ENCODE measurements at places on chromosomes 5 and 9.

GRCh38 chr5:178590141-178590923 is at the start of gene COL23A1:
COL23A1 (minus strand) TSS chr5:178590393.
- DNase-seq: peak; percentile 38

DNA sequence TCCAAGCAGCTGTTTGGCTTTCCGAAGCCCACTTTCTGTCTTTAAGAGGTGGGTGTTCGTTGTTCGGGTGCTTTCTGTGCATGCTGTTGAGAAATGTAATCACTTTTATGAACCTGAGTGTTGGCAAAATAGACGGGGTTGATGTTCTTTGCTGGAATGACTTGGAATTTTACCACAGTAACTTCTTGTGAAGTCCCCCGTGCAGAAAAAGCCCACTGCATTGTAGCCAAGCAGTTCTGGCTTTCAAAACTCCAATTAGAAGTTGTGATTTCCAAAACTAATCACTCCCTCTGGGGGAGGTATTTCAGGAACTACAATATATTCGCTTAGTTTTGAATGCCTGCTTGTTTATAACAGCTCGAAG is 111.1 kb downstream of the PAM start:
- no peak for DNase-seq

GRCh38 chr5:173890195-173890991 is 2.2 kb downstream of the CPEB4 start:
- DNase-seq: peak; percentile 60

DNA sequence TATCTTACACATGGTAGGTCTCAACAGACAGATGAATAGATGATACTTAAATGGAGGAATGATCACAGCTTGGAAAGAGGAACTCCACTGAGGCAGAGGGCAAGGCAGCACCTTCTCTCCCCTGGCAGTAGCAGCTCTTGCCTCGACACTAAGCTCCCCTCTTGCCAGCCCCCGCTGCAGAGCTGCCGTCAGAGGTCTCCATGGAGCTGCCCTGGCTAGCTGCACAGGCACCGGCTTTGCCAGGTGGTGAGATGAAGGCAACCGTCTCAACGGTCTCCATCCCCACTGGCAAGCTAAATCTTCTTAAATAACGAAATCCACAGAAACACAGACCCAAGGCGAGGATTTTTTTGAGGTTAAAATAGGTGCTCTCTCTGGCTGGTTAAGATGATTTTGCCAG is 81.2 kb downstream of the CRB2 start:
- DNase-seq: no peak

GRCh38 chr5:168781941-168782571 is 202.9 kb upstream of the PANK3 start:
- no peak for DNase-seq

DNA sequence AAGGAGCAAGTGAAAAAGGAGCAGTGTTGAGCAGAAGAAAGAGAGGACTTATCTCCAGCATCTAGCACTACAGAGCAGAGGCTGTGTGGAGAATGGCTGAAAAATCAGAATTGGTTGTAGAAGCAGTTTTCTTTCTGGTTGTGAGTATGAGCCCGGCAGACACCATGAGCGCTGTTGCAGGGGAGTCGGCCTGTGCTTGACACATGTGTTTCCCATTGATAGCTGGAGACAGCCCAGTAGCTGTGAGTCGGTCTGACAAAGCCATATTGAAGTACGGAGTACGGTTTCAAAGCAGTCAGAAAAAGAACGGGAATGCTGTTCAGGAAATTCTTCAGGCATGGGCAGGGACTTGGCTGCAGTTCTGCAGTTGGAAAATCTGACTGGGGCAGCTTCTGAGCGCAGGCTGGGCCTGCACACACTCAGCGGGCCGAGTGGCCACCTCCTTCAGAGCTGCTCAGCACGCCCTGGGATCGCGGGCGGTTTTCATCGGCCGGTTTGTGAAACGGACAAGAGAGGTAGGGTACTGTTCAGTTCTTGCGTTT is at the start of gene SGCD:
Gene SGCD, plus strand, starts transcription at position 447 of the 542 bp plus-strand sequence.
- DNase-seq: peak; percentile 51

GRCh38 chr5:125198270-125198974 is 452.0 kb upstream of the ZNF608 start:
- DNase-seq: peak; percentile 79

GRCh38 chr5:79418276-79418675 is 95.7 kb downstream of the HOMER1 start:
- DNase-seq: no peak
